ENCODE measurements at places on chromosomes 7 and 10.
A peak's percentile ranks its signal among the peaks of the same experiment; 100 is the strongest.

DNA sequence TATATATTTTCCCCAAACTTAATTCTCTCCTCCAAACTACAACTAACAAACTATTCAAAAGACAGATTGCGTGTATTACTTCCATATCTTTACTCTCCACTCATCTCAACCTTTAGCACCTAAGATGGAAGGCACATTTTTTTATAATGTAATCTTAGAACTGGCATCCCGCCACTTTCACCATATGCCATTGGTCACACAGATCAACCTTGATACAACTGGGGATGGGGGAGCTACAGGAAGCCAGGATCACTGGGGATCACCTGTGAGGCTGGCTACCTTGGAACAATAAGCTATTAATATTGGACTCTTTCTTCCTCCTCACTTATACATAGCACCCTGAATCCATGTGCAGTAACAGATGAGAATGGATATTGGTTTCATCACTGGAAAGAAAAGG, 469.6 kb upstream of the LRRN3 start:
- DNase-seq: no peak
- H3K36me3 ChIP-seq: no peaks in the 10 kb centered on the region
- H3K27ac ChIP-seq: no peak overlapping the region
- no peaks in the 10 kb centered on the region for H3K27me3 ChIP-seq
- H3K4me3 ChIP-seq: no peak overlapping the region

DNA sequence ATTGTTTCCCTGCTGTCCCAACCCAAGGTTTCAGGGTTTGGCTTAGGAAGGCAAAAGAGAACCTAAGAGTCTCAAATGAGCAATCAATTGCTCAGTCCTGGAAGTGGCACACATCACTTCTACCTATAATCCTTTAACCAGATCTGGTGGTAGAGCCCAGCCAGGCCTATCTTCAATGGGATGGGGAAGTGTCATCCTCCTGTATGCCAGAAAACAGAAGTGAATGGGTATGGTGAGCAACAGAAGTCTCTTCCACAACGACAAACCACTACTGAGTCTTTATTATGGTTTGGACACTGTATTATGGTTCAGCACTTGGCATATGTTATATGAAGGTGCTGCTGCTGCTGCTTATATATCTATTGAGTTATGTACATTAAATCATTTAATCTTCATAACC, 3.0 kb upstream of the AKR1B1 start:
- no peaks in the 10 kb centered on the region for H3K36me3 ChIP-seq
- H3K4me1 ChIP-seq: no peaks in the 10 kb centered on the region
- no peak overlapping the region for H3K4me3 ChIP-seq
- no peaks in the 10 kb centered on the region for H3K27me3 ChIP-seq

GRCh38 chr7:45203936-45204445, 46.4 kb downstream of the RAMP3 start:
- H3K4me3 ChIP-seq: peak overlapping the region; percentile 33
- H3K4me1 ChIP-seq: no peaks in the 10 kb centered on the region
- H3K27ac ChIP-seq: peak overlapping the region; percentile 38
- H3K36me3 ChIP-seq: no peaks in the 10 kb centered on the region

- no peak overlapping the region for H3K27ac ChIP-seq
- H3K36me3 ChIP-seq: no peaks in the 10 kb centered on the region
- peak overlapping the region; percentile 79 for H3K4me3 ChIP-seq
- DNase-seq: no peak
- no peaks in the 10 kb centered on the region for H3K27me3 ChIP-seq
Observed at GRCh38 chr7:64795176-64795575, 948 bp downstream of the ZNF138 start.

GRCh38 chr7:134532180-134532953, 5.0 kb downstream of the AKR1B10 start:
- H3K4me3 ChIP-seq: no peak overlapping the region
- H3K4me1 ChIP-seq: no peaks in the 10 kb centered on the region
- no peak overlapping the region for H3K27ac ChIP-seq
- no peak for DNase-seq
- H3K27me3 ChIP-seq: no peaks in the 10 kb centered on the region

GRCh38 chr10:91891125-91892001, 17.9 kb downstream of the FGFBP3 start:
- no peaks in the 10 kb centered on the region for H3K4me1 ChIP-seq
- no peaks in the 10 kb centered on the region for H3K27me3 ChIP-seq
- H3K27ac ChIP-seq: no peak overlapping the region
- H3K36me3 ChIP-seq: no peaks in the 10 kb centered on the region
- no peak overlapping the region for H3K4me3 ChIP-seq
- no peak for DNase-seq

DNA sequence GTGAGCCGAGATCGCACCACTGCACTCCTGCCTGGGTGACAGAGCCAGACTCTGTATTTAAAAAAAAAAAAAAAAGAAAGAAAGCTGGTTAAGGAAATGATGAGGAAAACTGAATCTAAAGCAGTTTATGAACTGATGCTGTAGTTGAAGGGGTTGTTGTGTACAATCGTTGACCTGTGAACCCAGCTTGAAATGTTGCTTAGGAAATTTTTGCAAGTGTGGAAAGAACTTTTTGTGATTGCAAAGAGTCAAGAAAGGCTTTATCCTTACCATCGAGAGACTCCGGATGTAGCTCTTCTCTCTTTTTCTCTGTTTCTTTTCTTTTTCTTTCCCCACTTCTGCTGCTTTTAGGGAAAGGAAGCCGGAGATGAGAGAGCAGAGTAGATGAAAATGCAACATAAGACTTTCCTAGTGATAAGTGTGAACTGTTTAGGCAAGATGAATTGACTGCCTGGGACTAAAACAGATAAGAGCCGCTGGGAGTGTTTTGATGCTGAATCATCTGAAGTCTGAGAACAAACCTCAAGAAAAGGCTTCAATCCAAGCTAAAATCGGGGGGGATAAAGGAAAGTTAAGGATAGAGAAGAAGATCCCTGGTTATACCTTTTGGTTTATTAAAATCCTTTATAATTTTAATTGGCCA, 69.0 kb downstream of the TAF3 start:
- H3K27me3 ChIP-seq: no peaks in the 10 kb centered on the region
- no peaks in the 10 kb centered on the region for H3K36me3 ChIP-seq
- H3K4me3 ChIP-seq: no peak overlapping the region
- DNase-seq: no peak
- H3K4me1 ChIP-seq: no peaks in the 10 kb centered on the region

DNA sequence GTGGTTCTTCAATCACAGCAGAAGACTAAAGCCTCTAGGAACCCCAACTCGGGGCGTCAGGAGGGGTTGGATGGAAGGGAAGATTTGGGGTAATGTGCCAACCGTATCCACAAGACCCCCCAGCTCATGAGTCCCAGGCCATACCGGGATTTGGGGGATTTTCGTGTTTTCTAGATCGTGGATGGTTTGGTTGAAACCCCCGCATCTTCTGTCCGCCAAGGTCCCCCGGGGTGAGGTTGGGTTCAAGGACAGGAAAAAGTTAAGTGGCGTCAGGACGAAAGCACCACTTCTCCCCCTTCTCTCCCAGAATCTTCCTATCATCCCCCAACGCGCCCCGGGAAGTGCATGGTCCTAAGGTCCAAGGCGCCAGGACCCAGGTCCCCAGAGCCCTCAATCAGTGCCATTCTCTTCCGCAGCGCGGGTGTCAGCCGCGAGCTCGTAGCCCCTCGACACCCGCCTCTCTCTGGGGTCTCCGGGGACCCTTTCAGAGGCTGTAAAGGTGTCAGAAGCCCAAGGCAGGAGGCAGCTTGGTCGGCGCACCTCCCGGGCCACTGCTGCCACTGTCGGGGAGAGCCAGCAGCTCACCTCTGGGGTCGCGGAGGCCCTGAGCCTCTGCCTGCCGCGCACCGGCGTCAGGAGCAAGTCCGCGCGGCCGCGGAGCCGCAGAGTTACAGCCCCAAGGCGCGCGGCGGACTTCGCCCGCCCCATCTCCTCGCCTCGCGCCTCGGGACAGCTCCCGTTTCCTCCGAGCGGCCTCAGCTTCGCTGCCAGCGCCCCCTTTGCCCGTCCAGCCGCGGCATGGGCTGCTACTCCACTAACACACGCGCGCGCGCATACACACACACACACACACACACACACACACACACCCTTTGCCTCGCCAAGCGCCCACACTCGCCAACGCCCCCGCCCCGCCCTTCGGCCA, 1.5 kb downstream of the MKX start:
- DNase-seq: no peak
- H3K36me3 ChIP-seq: no peaks in the 10 kb centered on the region
- H3K27me3 ChIP-seq: peaks cover 73% of the 10 kb centered on the region
- peaks cover 17% of the 10 kb centered on the region for H3K4me1 ChIP-seq
- H3K27ac ChIP-seq: no peak overlapping the region
- H3K4me3 ChIP-seq: peak overlapping the region; percentile 85

GRCh38 chr7:142482891-142483658, 225.2 kb upstream of the PRSS58 start:
- no peak overlapping the region for H3K27ac ChIP-seq
- H3K4me3 ChIP-seq: no peak overlapping the region
- no peak for DNase-seq
- no peaks in the 10 kb centered on the region for H3K36me3 ChIP-seq
- H3K4me1 ChIP-seq: no peaks in the 10 kb centered on the region

DNA sequence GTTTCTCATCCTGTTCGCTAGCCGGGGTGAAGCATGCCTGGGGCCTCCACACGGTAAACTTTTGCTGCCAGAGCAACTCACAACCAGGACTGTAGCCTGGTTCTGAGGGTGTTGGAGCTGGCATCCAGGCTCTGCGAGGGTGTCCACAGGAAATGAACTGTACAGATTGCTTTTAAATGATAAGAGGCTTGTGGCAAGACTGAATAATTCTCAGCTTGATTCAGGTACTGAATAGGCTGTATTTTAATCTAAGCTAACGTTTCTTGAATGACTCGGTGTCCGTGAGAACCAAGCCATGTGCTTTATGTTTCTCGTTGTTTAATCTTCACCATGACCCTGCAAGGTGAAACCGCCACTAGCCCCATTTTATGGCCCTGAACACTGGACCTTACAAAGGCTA, 49.3 kb downstream of the EEPD1 start:
- no peaks in the 10 kb centered on the region for H3K4me1 ChIP-seq
- H3K36me3 ChIP-seq: no peaks in the 10 kb centered on the region
- H3K27me3 ChIP-seq: no peaks in the 10 kb centered on the region
- H3K4me3 ChIP-seq: no peak overlapping the region
- H3K27ac ChIP-seq: peak overlapping the region; percentile 10
- no peak for DNase-seq
